ENCODE measurements at places on chromosomes 4 and X. TPM values are rescaled to one million over a fixed set of nuclear protein-coding genes. Genes with fewer than 3 reads are reported as not detected.

GRCh38 chr4:40276546-40276945 is 58.6 kb upstream of the CHRNA9 start:
- no peak for DNase-seq

DNA sequence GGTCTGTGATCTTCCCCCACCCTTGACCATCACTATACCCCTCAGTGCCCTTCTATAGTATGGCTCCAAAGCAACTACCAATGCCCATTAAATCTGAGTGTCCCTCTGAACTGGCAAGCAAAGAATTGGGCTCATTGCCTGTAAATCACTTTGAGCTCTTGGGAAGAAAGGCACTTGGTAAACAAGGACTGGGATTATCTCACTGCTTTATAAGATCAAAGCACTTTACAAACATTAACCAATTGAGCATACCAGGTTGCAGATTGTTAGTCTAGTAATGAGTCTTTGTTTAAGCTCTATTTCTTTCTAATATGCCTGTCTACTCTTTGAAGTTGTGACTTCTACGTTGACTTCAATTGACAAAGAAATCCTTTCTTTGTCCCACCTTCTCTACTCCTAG is 34.1 kb downstream of the AREG start:
- no peak for DNase-seq

DNA sequence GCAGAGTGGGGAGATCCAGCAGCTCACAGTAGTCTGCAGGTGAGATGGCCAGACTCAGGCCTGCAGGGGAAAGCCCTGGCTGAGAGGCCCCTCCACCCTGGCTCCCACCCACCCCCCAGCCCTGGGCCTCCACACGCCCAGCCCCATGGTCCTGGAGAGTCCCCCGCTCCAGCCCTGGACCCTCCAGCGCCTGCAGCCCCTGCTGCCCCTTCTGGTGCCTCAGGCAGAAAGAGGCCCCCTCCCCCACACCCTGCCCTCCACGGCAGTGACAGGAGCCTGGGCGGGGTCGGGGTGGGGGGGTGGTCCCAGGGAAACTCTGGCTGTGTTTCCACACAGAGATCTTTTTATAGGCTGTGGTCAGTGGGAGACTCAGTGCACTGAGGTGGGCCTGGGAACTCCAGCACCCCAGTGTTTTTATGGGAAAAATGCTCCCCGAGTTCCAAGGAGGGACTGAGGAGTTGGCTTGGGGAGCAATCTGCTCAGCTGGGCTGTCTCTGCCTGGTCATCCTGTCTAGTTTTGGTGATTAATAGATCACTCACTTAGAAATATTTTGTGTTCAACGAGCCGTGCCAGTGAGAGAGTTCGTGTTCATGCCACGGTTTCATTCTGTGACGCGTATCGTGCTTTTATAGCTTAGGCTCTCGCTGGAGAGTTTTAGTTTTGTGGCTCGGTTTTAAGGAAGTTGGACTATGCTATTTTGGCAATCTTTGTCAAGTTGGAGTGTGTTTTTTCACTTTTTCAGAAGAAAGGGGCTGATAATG is 53.1 kb upstream of the HGFAC start:
- peak; percentile 95 for DNase-seq

DNA sequence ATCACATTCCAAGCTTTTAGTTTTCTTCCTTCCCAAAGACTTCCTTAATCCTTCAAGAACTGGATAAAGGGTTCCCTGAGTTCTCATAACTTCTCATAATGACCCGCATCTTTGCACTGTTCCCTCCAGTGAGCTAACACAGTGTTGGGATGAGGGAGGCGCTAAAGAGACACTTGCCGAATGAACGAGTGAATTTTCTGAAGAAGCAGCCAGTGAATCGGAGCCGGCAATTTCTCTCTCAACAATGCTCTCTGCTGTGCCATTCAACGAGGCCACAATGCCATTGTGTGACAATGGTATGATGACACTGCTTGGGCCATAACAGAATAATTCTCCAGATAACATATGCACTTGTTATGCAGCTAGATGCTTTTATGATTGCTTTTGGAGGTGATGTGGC is 51.4 kb upstream of the ZFP42 start:
- no peak for DNase-seq

DNA sequence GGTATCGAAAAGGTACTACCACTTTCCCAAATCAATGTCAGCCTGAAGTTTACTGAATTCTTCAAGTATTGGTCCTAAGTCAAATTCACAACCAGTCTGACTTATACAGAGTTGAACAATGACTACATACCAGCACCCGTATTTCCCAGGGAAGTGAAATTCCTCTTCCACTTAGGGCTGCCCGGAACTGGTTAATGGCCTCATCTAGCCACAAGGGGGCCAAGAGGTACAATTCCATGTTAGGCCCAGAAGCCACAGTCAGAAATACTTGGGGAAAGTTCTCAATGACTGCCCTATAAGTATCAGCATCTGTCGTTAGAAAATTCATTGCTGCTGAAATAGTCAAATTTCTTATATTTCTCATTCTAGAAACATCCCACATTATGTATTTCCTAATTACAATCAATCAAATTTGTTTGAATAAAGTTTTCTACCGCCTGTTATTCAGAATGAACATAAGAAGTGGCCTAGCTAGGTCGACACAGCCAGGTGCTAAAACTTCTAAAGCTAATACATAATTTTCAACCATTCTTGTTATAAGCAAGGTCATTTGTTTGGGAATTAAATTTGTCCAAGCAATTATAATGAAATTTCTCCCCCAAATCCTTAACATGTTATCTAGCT is 5.6 kb upstream of the PCDH7 start:
- DNase-seq = peak; percentile 39

DNA sequence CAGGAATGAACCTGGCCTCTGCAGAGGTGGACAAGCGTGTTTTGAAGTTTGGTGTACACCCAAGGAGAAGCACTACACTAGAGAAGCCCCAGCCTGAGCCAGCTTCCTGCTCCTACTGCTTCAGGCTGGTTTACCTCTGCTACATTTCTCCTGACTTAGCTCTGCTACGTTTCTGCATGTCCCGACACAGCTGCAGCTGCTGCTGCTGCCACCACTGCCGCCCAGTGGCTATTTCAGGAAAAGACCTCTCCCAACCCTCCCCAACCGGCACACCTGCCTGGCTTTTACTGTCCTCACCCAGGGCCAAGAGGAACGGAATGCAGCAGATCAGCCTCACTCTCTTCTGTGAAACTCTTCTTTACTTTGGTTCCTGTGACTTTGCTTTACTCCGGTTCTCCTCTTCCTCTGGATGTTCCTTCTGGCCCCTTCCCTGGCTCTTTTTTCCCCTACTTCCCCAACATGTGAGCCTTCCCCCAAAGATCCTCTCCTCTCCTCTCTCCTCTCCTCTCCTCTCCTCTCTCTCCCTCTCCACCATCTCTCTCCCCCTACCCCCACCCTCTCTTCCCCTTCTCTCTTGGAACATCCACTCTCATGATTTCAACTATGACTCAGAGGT is 3.1 kb upstream of the P2RY4 start:
- peak; percentile 51 for DNase-seq

DNA sequence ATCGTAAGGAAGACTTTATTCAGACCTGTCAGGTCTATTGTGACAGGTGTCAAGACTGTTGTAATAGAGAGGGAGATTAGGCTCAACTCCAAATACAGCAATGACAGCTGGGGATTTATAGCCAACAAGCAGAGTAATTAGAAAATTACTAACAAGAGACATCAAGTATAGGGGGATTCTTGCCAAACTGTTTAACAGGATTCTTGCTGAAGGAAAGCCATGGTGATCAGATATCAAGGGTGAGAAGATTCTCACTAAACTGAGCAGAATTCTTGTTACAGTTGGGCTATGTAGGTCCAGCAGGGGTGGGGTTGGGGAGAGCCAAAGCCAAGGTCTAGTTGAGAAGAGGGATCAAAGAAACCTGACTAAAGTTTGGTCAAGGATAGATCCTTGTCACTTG is 461.0 kb upstream of the GALNT7 start:
- no peak for DNase-seq

DNA sequence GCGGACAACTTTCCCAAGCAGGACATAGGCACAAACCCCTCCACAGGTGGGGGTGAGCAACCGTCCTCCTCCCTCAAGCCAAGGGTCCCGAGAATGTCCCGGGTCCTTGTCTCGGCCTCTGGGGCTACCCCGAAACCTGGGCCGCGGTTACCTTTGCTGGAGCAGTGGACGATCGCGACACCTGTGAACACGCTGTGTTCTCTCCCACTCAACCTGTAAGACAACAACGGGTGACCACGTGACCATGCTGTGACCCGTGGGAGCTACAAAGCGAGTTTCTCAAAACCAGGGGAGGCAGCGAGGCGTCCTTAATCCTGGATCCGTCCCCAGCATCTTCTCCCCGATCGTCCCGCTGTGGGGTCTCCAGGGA is 17.9 kb downstream of the ASMTL start:
- no peak for DNase-seq

GRCh38 chr4:25028851-25029250 is 1.9 kb downstream of the LGI2 start:
- no peak for DNase-seq

GRCh38 chr4:95534032-95534431 is 14.7 kb downstream of the UNC5C start:
- no peak for DNase-seq

DNA sequence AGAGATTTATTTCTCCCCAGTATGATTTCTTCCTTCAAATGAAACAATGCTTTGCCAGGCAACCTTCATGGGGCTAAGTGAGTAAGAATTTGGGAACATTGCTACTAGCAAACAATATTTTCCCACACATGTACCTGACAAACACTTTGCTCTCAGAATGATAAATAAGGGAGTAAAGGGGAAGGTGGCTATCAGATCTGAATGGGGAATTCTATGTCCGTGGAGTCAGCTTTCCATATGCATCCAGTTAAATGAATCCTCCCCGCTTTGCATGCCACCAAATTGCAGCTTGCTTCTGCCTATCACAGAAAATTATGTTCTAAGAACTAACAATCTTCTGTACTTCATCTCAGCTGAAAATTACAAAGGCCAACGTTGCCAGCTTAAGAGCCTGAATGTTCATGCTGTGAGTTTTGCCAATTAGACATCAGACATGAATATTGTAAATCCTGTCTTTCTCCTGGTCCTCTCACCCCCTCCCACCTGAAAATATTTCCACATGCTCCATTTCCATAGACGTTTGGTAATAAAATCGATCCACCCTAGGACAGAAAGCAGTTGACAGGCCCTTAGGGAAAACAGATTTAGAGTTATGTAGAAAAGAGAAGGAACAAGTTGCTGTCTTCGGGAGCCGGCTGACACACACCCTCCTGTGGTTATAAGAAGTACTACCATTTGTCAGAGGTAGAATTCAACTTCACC is 6.3 kb downstream of the MEPE start:
- DNase-seq = peak; percentile 26

GRCh38 chrX:25175743-25176142 is 160.0 kb upstream of the ARX start:
- no peak for DNase-seq

- no peak for DNase-seq
These were observed 64.9 kb downstream of the CXorf49B start for GRCh38 chrX:71828086-71828485.

The GRPR gene
- 0.15 TPM for total RNA-seq

The HSD17B10 gene
- 118 TPM for total RNA-seq

The RASSF6 gene
- 0.02 TPM for total RNA-seq

The CLCN4 gene
- total RNA-seq = 1.7 TPM

The CT45A1 gene
- total RNA-seq = not detected

The BTK gene
- not detected for total RNA-seq

The RPS6KA6 gene
- not detected for total RNA-seq

The CDKL2 gene
- 0.15 TPM for total RNA-seq

The SULT1E1 gene
- not detected for total RNA-seq

The NEUROG2 gene
- total RNA-seq = not detected

The SRPX2 gene
- total RNA-seq = 58.5 TPM

The GAGE1 gene
- total RNA-seq = not detected

The RHOXF1 gene
- total RNA-seq = not detected

The SSX4 gene
- total RNA-seq = not detected

The GRXCR1 gene
- total RNA-seq = not detected
